ENCODE measurements at places on chromosomes 3 and 15.

GRCh38 chr15:60822403-60822802 is 343.5 kb upstream of the ICE2 start:
- DNase-seq = no peak

DNA sequence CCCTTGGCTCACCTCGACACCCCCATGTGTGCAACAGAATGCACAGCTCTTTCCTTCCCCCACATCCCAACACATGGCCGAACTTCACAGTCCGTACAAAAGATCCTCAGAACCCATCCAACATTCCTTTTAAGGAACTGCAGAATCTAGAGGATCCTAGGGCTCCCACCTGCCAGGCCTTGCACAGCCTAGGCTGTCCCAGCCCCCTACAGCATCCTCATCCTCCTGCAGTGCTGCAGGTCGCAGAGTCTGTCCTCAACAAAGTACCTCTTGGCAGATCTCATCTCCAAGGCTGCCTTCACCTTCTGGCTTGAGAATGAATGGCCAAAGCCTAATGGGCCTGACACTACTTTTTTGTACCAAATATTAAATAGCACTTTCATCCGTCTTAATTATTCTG is 19.8 kb downstream of the PRR23E start:
- DNase-seq = no peak

DNA sequence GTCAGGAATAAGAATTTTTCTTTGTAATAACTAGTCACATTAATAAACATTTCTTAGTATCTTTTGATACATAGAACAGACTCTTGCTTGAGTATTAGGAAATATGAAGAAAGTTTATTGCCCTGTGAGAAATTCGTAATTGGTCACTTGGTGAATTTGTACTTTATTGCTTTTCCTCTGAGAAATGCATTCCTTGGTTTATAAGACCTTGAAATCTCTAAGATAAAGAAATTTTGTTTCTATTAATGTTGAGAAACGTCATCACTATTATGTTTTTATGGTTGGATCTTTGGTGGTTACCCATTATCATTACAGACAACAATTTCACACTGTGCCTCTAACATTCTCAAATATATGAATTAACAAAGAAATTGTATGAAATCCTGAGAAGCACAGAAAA is 652.0 kb upstream of the NECTIN3 start:
- DNase-seq = no peak

DNA sequence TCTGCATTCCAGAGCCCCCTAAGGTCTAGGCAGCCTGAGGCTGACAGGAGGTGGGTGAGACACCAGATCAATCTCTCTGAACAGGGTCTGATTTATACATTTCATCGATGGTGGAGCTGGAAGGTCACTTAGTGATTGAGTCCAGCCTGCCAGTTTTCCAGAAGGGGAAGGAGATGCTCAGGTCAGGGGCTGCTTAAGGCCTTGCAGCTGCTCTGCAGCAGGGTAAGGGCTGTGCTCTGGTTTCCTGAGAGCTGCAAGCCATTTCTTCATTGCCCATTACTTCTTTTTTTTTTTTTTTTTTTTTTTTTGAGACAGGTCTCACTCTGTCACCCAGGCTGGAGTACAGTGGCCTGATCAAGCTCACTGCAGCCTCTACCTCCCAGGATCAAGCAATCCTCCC is 10.7 kb downstream of the TADA3 start:
- no peak for DNase-seq

DNA sequence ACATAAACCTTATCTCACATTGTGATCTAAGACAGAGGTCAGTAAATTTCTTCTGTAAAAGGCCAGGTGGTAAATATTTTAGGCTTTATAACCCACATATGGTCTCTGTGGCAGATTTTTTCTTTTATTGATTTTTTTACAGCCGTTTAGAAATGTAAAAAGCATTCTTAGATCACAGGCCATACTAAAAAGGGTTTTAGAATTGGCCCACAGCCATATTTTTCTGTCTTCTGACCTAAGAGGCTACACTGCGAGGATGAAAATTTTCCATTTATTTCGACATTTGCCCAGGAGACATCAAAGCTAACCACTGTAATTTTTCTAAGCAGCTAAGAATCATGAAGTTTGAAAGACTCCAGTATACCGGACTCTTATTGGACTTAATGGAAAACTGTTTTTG is 377.2 kb upstream of the SGO1 start:
- no peak for DNase-seq

DNA sequence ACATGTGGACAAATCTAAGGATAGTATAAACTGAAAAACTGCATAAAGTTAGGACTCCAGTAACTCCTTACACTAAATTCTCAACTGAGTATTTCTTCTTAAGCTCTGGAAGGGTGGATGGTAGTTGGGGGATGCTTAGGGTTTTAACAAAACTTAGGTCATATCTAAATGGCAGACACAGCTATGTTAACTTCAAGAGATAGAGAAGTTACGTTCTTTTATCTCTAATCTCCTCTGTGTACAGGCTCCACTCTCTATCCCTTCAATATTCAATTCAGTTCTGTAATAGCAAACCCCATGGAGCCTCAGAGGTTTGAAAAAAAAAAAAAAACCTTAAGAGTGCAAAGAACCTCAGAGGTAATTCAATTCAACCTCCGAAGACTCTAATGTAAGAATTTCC is 3.1 kb downstream of the CMTM6 start:
- DNase-seq = no peak

DNA sequence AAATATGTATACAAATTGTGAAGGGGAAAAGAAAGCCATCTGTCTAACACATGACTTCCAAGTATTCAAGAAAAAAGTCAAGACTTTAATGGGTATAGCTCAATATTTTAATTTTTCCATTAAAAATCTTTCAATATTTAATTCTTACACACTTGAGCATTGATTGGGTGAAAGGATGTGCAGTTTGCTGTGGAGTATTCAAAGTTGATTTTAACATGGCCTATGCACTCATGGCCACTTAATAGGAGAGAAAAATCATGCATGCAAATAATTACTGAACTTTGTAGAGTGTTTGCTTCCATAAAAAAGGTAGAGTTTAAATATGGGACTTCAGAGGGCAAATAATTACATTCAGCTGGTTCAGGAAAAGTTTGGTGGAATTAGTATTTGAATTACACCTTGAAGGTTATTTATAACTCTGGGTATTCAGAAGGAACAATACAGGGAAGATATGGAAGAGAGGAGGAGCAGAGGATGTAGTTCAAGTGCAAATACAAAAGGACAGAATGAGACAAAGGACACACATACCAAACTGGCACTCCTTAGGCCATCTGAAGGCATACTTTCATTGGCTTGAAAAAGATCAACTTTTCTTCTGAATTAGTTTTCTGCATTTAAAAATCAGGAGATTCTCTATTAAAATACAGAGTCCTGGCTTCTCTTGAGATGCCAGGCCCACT is 90.1 kb downstream of the OTOL1 start:
- DNase-seq = no peak

DNA sequence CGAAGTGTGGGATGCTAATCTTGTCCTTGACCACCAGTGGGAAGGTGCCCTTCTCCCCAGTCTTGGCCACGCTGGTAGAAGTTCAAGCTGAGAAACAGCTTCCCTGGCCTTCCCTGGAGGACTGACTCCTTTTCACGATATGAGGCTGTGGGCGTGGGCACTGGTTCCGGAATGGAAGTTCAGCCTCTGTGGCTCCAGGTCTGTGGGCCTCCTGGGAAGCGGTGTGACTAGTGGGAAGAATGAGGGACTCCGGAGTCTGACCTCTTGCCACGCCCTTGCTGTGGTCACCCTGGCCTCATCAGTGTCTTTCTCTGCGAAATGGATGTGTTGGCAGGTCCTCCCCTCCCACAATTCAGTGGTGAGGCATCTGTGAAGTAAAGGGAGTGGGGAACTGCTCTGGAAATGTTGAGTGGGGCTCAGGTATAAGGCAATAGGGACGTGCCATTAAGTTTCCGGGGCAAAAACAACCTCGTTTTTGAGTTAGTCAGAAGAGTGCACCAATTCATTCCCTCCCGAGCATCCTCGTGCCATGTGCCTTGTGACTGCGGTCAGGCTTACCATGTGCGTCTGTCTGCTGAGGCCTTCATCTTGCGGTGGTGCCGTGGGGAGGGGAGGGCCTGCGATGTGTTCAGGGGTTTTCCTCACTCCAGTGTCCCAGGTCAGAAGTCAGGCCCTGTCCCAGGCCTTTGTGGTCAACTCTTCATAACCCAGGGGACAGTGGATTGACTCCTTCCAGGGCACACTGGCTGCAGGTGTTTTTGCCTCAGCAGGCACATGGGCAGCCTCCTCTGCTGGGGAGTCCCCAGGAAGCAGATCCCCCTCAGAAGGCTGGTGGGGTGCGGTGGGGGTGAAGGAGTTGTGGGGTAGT is 11.8 kb upstream of the SEC13 start:
- no peak for DNase-seq

DNA sequence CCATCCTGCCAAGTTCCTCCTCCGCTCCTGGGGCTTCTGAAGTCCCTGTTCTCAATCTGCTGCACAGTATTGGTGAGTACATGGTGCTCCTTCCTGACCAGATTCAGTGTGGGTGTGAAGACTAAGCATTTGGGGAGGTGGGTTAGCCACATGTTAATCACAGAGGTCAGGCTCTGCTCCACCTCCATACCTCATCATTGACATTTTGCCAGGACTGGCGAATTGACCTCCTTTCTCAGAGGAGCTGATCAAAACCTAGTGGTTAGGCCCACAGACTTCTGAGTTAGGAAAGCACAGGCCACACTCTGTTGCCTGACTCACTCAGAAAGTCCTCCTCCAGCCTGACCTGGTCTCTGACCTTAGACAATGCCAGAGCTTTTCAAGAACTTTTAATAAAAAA is 8.4 kb upstream of the RPS17 start:
- DNase-seq = no peak

- peak; percentile 5 for DNase-seq
Observed at GRCh38 chr3:190585805-190586630, 72.1 kb downstream of the IL1RAP start.

GRCh38 chr3:190738636-190739155 is 123.8 kb downstream of the GMNC start:
- no peak for DNase-seq

GRCh38 chr3:123262868-123263267 is 61.1 kb downstream of the SEC22A start:
- DNase-seq = no peak

GRCh38 chr15:73802431-73803041 is 49.4 kb upstream of the INSYN1 start:
- no peak for DNase-seq

DNA sequence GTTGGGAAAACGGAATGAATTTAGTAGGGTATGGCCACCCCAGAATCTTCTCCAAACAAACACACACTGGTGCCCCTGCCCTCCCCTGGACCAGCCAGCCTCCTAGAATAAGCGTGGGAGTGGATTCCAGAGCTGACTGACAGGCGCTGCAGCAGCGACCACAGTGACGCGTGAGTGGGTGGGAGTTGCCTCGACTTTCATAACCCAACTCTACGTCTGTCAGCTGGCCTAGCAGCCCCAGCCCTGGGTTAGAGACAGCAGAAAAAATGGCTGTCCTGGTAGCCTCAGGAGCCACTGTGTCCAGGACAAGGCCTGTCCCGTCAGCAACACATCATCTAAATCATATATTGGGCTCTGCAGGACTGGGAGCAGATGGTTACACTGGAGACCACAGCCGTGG is 10.0 kb downstream of the PLA2G4B start:
- DNase-seq = no peak

- no peak for DNase-seq
Observed at GRCh38 chr15:51108933-51109550, 14.3 kb upstream of the TNFAIP8L3 start.

DNA sequence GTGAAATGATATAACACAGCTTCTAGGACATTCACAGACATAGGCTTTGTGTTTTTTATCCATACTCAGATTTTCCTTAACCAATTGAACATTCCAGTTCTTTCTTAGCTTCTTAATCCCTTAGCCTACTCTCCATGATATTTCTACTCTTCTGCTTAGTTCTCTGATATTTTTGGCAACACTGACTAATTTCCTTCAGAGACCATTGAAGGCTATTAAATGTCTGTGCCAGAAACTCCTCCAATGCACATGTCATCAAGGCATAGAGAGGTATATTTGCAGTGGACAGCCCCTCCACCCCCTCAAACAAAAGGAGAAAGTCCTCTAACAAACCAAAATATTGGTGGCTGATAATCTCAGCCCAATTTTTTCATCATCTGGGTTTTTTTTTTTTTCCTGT is 105.9 kb upstream of the TSC22D2 start:
- no peak for DNase-seq

DNA sequence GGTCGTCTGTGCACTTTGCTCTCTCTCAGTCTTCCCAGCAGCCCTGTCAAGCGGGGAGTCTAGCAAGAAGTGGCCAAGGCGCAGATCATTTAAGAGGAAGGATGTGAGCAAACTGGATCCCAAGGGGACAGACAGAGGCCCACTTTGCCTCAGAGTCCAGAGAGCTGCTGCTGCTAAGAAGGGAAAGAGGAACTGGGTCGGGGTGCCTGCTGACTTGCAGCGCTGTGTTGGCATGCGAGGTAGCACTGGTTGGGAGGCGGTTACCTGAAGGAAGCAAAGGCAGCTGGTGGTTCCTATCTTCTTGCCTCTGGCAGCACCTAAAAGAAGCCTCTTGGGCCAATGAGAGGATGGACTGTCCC is 28.1 kb downstream of the SMAD3 start:
- no peak for DNase-seq

- DNase-seq = no peak
Observed at GRCh38 chr3:191873736-191874135, 412.8 kb downstream of the PYDC2 start.

DNA sequence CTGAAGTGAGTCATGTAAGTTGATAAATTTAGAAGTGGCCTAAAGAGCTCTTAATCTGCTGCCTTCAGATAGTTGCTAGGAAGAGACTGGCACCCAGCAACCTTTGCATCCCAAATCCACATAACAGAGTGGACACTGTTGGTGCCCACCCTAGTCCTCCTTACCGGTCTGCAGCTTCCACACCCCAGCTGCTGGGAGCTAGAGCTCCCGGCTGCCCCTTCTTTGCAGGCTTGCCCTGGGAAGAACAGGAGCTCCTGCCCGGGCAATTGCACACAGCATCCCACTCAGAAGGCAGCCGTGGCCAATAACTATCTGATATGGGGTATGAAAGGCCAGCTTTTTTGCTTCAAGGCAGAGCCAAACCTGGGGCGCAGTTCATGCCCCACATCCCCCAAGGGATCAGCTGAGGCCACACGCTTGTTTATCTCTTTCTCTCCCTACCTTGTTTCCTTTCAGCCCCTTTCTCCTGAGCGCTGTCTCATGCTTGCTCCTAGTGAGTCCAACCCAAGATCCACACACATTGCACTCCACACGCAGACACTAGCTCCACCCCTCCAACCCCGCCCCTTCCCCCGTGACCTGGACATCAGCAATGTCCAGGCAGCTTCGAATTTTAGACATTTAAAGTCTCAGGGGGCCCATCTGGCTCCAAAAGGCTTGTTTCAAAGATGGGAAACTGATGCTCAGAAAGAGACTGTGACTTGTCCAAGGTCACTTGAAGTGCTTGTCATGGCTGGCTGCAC is 9.1 kb downstream of the ATP2B2 start:
- DNase-seq = no peak

Measured in NCI-H1417 (cell line).